Activated T-helper 1 cell treated with Interleukin-2 at 50 U/mL for 16 hours (primary cell): ENCODE measurements at places on chromosomes 5 and 9.

GRCh38 chr5:179906795-179907555 lies 722 bp downstream of the TBC1D9B start:
- no peak for DNase-seq

GRCh38 chr5:137714946-137715345 lies 20.9 kb downstream of the KLHL3 start:
- no peak for DNase-seq

DNA sequence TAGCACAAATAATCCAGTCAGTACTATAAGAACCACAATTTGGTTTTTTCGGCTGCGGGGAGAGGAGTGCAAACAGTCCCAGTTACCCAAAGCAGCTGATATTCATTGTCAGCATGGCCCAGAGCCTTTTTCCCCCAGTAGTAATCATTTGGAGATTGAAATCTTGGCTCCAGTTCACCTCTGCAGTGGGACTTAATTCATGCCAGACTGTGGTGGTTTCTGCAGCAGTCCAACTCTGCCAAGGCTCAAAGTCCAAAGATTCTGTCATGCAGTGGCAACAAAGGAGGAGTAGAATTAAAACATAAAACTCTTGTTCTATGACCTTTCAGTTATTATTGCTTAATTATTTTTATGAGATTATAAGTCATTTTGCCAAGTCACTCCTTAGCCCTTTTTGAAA lies 25.0 kb upstream of the TRIM36 start:
- no peak for DNase-seq

DNA sequence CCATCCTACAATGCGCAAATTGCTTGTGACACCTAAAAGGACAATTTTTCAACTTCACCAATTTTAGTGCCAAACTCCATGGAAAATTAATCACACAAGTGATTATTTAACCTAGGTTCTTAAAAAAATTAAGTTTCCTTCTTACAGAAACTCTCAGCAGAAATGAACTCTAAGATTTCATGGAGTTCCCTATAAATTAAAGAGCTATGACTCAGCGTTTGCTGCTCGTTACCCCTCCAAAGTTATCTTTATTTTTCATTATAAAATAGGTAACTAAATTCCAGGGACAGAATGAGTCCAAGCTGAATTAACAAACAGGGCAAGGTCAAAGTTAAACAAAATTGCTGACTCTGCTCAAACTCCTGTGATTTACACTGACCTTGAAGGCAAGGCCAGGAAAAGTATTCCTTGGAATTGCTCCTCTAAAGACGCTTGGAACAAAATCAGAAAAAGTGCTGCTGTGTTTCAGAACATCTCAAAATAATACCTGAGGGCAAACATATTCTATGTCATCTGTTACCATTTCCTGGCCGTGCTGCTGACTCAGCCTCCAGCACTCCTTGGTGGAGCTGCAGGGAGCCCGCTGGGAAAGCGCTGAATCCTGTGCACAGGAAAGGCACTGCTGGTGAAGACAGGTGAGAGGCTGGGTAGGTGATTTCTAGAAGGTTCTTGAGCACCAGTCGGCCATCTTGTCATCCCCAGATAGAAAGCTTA lies 2.5 kb upstream of the CMBL start:
- no peak for DNase-seq

DNA sequence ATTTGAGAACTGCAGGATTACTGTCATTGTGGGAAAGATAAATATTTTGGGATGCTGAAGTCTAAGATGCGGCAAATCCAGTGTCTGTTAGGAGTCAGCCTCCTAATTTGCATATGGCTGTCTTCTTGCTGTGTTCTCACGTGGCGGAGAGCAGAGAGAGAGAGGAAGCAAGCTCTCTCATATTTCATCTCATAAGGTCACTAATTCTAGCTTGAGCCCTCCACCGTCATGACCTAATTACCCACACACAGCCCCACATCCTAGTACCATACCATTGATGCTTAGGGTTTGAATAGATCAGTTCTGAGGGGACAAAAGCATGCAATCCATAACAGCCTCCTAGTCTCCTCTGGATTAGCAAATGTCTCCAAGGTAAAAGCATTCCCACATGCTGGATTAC lies 124.5 kb downstream of the CDH12 start:
- DNase-seq = no peak

DNA sequence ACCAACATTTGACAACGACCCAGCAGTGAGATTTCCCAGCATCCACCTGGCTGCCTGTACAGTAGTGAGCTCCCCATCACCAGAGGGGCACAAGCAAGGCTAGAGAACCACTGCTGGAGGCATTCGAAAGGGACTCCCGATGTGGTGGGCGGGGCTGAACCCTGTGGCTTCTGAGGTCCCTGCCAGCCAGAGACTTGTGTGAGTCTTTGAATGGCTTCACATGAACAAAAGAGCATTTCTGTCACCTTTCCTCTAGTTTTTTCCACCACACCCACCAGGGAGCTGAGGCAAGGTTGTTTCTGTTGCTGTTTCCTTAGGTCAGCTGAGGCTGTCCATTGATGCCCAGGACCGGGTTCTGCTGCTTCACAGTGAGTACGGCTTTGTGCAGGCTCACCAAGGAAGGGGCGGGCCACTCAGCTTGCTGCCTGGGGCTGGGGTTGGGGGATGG lies 15.7 kb downstream of the RGS3 start:
- no peak for DNase-seq

DNA sequence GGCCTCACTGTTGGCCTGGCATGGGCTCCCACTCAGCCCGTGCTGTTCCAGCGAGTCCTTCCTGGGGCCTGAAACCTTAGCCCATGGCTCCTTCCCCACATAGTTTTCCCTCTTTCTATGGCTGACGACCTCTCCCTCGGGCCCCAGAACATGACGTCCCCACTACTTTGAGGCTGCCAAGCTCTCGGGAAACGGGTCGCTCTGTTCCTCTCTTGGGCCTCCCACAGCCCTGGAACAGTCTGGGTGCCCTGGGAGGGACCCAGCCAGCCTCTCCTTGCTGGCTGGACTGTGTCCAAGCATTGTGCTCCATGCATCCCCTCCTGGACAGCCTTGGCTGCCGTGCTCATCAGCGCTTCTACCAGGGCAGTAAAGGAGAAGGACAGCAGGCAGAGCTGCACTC lies 118.3 kb downstream of the SYK start:
- no peak for DNase-seq

DNA sequence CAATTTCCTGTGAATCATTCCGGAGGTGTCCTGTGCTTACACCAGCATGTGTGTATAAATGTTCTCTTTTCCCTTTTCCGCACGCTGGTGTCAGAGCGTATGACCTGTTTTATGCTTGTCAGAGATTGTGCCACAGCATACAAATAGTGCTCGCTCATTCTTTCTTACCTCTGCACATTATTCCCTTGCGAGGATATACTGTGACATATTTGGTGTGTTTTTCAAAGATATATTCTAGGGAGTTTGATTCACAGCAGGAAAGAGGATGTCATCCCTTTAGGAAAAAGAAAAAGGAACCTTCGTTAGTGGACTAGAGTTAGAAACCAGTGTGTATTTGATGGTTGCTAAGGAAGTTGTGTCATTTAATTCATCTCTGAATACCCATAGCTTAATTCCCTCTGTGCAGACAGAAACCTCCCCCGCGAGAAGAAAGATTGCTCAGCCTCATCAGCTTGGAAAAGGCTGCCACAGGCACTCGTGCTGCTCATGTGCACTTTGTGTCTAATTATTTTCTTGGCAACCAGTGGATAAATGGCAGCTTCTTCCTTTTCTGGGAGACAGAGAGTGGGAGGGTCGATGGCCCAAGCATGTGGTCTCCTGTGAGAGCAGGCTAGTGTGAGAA lies 14.7 kb upstream of the CCIN start:
- DNase-seq = no peak

GRCh38 chr5:149799119-149799623 lies 69.1 kb downstream of the PPARGC1B start:
- DNase-seq = no peak

DNA sequence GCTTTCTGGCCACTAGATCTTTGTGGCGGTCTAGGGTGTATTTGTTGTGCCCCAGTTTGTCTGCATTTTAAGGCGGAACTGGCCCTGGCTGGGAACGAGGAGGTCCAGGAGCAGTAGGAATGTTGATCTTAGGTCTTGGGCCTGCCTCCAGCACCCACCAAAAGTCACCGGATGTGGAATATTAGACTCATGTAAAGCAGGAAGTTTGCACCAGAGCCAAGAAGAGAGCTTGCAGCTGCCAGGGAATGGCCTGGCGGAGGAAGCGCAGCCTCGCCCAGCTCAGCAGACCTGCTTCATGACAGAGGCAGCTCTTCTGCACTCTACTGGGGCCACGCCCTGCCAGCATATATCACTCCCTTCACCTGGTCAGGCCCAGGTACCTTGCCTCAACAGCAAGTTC lies 3.3 kb downstream of the GPX3 start:
- DNase-seq = no peak

GRCh38 chr5:936149-937144 lies 43.8 kb downstream of the TRIP13 start:
- no peak for DNase-seq

DNA sequence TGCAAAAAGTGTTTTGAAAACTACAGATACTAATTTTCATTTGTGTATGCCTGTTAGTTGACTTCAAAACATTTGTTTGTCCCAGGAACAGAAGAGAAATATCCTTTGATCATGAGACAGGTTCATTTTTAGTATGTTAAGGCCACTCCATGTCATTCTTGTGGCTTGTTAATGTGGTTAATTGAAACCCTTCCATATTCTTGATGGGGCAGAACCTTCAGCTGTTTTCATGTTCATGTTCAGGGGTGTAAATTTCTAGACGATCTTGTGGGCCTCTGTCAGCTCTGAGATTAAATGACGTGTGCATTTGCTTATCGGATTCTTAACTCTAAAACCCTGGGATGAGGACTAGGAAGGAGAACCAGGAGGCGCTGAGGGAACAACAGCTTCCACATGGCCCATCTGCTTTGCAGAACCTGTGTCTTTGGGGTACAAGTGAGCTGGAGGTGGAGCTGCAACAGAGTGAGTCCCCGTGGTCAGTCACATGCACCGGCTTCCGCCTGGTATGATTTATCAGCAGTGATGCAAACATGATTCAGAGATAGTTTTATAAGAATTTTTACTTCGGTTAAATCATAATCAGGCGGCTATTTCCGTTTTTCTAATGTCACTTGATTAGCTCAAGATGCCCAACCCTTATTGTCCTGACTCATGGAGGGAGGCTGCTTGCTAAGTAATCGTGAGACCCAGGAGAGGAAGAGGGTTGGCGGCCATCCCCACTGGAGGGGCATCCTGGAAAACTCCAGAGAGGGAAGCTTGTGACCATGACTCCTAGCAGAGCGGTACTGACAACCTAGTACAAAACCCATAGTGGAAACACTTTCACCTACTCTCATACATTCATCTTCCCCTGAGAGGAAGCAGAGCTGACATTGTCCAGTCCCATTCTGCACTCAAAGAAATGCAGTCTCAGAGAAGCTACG lies 138.4 kb downstream of the C9orf152 start:
- DNase-seq = no peak

DNA sequence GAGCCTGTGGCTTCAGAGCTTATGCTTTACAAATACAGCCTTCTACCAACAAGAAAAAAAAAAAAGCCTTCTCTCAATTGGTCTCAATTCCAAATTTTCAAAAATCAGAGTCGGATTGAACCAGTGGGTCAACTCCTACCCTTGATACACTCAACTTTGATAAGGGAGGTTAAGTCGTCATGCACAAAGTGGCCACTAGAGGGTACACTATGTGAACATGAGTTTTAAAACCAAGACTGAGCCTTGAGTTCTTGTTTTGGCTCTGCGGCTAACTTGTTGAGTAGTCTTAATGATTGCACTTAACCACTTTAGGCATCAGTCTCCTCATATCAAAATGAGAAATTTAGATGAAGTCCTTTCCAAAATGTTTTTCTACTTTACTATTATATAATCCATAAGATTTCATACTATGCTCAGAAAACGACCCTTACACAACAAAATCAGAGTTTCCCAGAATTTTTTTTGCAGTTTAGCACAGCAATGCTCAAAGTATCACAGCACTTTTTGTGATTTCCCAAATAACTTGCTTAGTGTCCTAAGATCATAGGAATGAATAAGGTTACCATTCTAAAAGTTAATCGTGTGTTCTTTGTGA lies 92.9 kb upstream of the MTAP start:
- DNase-seq = peak; percentile 20

DNA sequence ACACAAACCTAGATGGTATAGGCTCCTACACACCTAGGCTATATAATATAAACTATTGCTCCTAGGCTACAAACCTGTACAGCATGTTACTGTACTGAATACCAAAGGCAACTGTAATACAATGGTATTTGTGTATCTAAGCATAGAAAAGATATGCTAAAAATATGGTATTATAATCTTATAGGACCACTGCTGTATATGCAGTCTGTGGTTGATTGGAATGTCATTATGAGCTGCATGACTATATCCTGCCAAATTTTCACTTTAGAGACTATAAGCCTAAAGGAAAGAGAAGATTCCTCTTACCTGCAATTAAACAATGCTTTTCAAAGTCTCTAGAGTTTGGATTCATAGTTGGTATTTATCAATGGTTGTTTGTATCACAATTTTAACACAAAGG lies 24.7 kb upstream of the ACOT12 start:
- no peak for DNase-seq

- no peak for DNase-seq
These were observed 75.1 kb upstream of the FER start for GRCh38 chr5:108672639-108673038.

GRCh38 chr9:37528652-37529471 lies 43.1 kb downstream of the POLR1E start:
- DNase-seq = peak; percentile 65

- no peak for DNase-seq
These were observed 7.2 kb downstream of the RNF145 start for GRCh38 chr5:159202151-159202550.

GRCh38 chr9:20048437-20048836 lies 259.6 kb upstream of the SLC24A2 start:
- no peak for DNase-seq

DNA sequence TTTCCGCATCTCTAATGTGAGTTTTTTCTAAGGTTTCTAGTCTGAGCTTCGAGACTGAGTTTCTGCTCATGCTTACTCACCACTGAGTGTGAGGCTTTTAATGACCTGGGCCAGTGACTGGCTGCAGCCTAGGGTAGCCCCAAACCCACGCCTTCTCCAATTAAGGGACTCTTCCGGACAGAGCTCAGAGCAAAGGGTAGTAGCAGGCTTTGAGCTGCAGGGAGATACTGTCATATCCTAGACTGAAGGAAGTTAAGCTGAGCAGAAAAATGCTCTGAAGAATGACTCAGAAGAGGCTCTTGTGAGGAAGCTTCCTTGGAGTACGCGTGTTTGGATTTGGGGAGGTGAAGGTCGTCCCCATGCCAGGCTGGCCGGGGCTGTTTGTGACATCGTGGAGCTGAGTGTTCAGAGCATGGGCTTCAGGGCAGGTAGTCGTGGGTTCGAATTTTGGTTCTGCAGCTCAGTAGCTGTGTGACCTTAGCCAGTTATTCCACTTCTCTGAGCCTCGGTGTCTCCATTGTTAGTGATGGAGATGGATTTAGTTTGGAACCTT lies 3.5 kb downstream of the USP20 start:
- no peak for DNase-seq

DNA sequence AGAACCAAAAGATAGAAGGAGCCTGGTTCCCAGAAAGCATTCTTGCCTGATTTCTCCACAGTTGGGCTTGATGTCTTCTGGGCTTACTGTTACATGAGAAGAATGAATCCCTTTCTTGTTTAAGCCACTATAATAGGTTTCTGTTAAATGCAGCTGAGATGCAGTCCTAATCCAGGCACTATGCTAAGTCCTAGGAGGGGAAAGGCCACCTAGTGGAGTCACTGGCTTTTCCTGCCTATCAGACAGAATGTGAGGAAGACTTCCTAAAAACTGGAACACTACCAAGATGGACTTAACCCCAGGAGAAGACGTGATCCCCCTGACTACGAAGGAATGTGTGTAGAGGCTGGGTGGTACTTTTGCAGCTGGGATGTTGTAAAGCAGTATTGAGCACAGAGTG lies 34.3 kb upstream of the FSD1L start:
- no peak for DNase-seq
